ENCODE measurements at places on chromosomes 3 and 15.

DNA sequence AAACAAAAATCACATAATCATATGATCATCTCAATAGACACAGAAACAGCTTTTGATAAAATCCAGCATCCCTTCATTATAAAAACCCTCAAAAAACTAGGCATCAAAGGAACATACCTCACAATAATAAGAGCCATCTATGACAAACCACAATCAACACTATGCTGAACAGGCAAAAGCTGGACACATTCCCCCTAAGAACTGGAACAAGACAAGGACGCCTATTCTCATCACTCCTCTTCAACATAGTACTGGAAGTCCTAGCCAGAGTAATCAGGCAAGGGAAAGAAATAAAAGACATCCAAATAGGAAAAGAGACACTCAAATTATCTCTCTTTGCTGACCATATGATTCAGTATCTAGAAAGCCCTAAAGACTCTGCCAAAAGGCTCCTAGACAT lies 54.9 kb upstream of the SLC12A8 start:
- DNase-seq = no peak

DNA sequence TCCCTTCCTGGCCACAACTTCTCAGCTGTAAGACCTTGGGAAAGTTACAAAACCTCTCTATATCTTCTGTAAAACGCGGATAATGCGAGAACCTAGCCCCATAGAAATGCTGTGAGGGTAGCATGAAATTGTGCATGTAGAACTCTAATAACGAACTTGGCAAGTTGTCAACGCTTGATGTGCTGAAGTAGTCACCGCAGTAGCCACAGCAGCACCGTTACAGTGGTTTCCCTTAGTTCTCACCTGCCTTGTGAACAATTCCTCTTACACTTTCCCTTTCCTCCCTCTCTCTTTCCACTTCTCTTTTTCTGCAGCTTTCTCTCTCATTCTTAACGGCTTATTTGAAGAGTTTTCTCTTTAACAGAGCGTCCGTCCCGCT lies 447 bp upstream of the SHQ1 start:
- DNase-seq = no peak

DNA sequence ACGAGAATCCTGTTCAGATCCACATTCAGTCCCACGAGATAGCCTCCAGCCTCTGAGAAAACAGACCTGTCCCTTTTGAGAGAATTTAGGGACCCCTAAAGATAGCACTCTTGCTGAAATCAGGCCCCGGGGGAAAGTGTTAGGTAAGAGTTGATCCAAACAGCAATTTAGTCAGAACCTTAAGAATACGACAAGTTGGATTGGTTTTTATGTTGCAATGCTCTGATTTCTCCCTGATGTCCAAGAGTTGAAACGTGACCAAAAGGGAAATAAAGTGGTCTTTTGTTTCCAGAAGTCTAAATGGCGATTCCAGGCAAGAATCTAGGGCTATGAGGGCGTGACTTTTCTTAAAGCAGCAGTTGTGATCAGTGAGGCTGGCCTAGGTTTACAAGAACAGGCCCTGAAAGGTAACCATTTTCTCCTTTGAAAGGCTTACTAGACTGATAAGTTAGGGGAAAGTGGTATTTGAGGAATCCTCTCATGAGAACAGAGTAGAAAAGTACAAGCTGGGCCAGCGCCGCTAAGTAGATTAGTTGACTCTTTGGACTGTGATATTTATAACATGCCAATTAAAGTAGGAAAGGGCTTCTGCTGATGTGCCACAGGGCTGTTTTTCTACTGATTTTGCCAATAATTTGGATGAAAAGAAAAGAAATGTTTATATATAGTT lies 4.9 kb downstream of the MAN2A2 start:
- no peak for DNase-seq

DNA sequence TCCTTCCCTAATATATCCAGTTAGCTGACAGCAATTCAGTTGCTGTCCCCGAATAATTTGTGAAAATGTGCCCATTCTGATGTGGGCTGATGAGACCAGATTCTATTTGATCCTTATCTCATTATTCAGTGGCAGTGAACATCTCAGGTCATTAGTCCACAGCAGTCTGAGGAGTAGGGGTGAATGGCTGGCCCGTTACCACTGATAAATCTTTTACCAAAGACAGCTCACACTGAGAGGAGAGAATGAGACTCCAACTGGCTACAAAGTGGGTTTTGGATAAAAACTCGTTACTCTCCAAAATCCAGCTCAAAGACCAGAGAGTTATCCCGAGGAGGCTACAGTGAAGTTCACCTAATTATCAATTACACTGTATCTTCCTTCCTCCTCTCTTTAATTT lies 189.7 kb downstream of the TUSC7 start:
- DNase-seq = no peak

DNA sequence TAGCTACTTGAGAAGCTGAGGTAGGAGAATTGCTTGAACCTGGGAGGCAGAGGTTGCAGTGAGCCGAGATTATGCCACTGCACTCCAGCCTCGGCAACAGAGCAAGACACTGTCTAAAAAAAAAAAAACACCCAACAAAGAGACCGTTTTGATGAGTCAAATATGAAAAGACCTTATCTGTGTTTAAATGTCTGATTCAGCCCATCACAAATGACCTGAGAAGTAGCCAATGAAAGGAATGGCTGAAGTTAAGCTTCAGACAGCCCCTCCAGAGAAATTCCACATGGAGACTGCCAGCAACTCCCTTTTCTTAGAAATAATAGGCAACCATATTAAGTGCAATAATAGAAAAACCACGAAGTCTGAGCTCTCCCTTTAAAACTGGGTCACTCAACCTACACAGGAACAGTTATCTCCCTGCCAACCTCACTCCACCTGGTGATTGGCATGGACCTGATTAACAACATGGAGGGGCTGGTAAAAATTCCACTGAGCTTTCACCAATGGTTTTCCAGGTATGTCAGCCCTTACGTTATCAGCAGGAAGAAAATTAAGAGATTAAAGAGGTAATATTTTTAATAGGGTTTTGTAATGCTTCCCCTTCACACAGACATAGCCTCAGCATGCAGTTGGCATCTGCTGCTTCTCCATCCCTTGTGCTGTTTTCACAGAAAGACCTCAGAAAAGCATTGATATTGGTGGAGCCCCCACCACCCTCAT lies 238.1 kb upstream of the STT3B start:
- DNase-seq = no peak

DNA sequence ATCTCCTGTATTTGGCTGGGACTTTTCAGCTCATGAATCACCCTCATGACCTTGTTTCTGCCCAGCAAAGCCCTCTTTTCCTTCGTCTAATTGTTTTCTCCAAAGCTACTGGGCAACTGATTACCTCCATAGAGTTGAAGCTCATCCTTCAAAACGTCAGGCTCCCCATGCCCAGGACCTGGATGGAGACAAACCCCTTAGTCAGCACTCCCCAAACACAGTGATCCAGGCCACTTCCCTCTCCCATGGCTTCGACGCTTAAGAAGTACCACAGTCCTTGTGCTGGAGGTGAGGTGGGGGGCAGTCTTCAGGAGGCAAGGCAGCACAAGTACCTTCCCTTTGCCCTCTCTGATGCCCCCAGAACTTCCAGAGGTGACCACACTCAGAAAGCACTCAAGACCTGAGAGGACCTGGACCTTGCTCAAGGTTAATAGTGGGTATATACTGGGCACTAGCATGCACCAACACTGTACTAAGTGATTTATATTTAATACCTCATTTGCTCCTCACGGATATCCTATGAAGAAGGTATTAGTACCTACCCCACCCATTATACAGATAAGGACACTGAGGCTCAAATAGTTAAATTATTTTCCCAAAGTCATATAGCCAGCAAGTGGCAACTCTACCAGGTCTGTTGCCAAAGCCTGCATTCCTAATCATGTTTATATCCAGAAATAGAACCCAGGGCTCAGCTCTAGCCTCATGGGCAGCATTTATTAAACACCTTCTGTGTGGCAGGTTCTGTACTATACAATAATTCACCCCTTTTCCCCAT lies 16.5 kb downstream of the TMEM40 start:
- DNase-seq = no peak

DNA sequence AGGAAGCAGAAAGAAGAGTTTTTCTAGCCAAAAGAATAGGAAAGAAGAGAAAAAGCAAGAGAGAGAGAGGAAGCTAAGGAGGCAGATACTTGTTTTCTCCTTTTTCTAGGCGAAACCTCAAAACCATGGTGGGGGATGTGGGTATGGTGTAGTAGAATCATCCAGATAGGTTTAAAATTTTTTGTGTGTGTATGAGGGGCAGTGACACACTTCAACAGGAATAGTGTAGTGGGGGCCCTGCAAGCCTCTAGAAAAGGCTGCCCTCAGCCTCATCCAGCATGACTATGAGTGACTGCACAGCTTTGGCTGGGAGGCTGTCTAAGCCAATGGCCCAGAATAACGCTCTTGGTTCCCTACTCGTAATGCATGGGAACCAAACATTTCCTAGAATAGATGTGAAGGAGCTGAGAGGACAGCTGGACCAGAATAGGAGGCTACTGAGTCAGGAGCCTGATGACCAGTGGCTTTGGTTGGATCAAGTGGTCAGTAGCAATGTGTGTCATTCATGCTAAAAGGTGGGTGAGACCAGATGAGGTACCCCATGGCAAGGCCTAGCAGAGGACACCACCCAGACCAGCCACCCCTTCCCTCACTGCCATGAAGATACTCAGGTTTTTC lies 24.4 kb downstream of the MOBP start:
- no peak for DNase-seq

DNA sequence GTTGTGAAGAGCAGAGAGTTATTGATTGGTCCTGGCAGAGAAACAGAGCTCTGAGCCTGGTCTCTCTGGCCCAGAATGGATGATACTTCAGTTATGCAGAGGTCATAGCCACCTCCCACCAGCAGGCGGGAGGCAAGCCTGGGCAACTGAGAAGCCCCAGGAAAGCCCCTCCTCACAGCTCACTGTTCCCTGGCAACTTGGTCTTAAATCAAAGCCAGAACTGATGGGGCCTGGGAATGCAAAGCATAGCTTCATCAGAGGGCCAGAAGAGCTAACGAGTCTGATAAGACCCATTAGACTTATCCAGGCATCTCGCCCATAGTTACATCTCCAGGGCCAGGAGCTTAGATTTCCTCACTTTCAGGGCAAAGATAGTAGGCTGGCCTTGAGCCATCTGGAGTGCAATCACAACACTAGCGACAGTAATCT lies 5.5 kb upstream of the COLQ start:
- no peak for DNase-seq

- no peak for DNase-seq
Measured at GRCh38 chr3:186193534-186194450, 84.9 kb upstream of the ETV5 start.

- no peak for DNase-seq
Measured at GRCh38 chr3:182005219-182005618, 293.5 kb downstream of the SOX2 start.

DNA sequence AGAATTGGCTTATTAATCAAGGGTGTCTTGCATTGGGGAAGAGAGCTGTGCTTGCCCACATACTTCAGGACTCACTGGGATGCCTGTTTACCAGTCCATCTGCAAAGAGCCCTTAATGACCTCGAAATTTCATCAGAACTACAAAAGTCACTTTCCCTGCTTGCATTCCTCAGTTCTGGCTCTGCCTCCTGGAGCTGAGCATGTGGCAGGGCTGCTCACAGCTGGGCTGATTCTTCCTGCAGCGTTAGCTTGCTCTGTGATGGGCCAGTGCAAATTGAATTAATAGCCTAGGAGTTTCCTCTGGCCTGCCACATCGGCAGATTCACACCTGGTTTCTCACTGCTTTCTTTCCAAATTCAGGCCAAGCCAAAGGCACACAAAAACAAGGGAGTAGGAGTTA lies 108.9 kb downstream of the DUT start:
- DNase-seq = no peak

- no peak for DNase-seq
Measured at GRCh38 chr15:66714543-66714981, 12.5 kb downstream of the SMAD6 start.

- no peak for DNase-seq
Measured at GRCh38 chr3:80087767-80088166, 320.0 kb upstream of the ROBO1 start.

GRCh38 chr15:31353931-31354330 lies 27.3 kb downstream of the KLF13 start:
- no peak for DNase-seq

- DNase-seq = no peak
Measured at GRCh38 chr3:188433521-188434150, 279.7 kb downstream of the LPP start.

DNA sequence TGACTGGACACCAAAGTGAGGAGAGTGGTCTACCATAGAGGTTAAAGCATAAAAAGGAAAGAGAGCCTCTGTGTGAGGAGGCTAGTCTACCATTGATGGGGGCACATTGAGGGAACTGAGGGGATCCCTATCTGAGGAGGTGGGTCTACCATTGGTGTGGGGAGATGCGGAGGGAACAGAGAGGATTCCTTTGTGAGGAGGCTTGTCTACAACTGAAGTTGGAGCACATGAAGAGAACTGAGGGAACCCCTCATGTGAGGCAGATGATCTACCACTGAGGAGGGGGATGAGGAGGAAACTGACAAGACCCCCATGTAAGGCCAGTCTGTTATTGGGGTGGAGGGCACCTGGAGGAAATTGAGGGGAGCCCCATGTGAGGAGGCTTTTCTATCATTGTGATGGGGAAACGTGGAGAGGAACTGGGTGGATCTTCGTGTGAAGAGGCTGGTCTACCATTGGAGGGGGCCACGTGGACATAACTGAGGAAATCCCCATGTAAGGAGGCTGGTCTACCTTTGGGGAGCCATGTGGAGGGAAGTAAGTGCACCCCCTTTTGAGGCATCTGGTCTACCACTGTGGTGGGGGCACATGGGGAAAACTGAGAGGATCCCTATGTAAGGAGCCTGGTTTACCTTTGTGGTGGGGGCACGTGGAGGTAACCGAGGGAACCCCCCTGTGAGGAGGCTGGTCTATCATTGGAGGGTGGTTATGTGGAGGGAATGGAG lies 160.1 kb downstream of the FBLN2 start:
- DNase-seq = no peak

- no peak for DNase-seq
Measured at GRCh38 chr3:133401374-133402135, 1.7 kb downstream of the BFSP2 start.

DNA sequence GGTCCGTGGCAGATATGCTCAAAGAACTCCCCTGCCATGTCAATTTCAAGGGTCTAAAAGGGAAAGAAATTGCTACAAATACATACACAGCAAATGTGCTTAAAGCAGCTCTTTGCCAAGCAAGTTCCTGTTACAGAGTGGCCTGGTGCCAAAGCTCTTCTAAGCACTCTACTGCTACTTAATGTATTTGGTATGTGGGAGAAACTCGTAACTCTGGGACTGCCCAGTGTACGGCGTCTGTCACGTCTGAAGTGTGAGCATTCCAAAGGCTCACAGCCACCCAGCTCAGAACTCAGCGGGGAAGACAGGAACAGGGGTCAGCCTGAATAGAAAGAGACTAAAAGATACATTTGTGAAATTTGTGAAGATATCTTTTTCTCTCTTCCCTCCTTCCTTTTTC lies 54.6 kb downstream of the RBMS3 start:
- DNase-seq = no peak

GRCh38 chr3:39587113-39587512 lies 119.6 kb downstream of the MOBP start:
- no peak for DNase-seq
